Cortex of kidney (tissue), 1 donor: ENCODE measurements at places on chromosomes 6 and 20.

DNA sequence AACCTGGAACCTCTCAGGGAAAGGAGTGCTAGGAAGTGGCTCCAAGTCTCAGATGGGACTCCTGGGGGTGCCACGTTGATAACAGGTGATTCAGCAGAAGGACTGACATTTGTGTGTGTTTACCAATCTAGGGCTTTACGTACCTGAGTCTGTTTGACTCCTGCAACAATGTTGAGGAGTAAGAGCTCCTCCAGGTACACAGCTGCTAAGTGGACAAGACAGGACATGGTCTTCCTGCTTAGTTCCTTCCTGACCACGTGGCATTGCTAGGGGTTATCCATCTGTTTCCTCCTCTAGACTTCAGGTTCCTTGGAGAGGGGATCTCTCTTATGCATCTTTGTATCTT lies 164.5 kb upstream of the SLC24A3 start:
- no peak for DNase-seq

GRCh38 chr6:159973951-159974350 lies 5.1 kb downstream of the IGF2R start:
- no peak for DNase-seq

DNA sequence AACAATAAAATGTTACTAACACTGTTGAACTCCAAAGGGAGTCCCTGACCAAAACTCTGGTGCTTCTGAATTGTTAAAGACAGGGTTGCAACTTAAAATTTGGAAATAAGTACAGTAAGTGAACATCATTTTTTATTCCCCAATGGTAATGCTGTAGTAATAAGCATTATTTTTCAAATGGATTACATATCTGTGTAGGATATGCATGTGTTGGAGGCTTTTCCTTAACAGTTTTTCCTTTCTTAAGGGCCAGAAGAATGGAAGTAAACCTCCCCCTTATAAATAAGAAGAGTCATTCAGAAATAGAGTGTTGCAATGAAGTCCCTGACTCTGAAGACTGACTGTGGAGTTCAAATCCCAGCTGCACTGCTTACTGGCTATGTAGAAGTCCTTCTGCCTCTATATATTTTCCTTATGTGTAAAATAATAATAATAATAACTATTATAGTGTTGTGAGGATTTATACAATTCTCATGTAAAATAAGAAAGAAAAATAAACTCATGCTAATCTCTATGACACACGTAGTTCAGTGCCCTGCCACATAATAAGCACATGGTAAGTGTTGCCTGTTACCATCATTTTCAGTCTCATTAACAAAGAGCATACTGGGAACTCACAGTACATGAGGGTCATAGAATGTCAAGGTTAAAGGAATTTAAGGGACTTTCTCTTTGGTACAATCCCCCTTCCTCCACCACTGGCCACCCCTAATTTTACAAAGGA lies 129.8 kb upstream of the SMLR1 start:
- DNase-seq: no peak

- no peak for DNase-seq
These were observed 540.5 kb upstream of the CITED2 start for GRCh38 chr6:139914910-139915309.

GRCh38 chr6:24205020-24205492 lies 79.0 kb downstream of the NRSN1 start:
- DNase-seq: no peak

- no peak for DNase-seq
These were observed 18.2 kb downstream of the BCL2L1 start for GRCh38 chr20:31704225-31705119.
